ENCODE measurements at places on chromosomes 7 and 10. TPM values are rescaled to one million over a fixed set of nuclear protein-coding genes. Genes with fewer than 3 reads are reported as not detected.

GRCh38 chr7:17054836-17055235 is 173.1 kb upstream of the AGR3 start:
- no peak for DNase-seq
- H3K36me3 ChIP-seq: no peaks in the 10 kb centered on the region
- no peaks in the 10 kb centered on the region for H3K27me3 ChIP-seq
- no peak overlapping the region for H3K27ac ChIP-seq
- no peaks in the 10 kb centered on the region for H3K4me1 ChIP-seq

DNA sequence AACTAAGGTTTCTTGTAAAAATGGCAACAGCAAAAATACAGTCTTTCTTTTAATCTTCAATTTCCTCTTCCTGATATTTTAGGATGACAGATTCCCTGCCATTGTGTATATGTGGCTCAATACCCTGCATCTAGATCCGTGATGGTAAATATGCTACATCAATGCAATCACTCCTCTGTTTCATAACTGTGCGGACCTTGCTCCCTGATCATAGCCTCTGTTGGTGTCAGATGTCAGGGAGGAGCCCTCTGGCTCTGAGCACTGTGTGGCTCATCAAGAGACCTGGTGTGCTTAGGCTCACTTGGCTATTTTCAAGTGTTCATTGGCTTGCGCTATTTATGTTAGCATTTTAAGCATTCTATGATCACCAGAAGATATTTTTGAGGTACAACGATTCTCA is 33.0 kb upstream of the AGR3 start:
- H3K27ac ChIP-seq: no peak overlapping the region
- DNase-seq: no peak
- no peaks in the 10 kb centered on the region for H3K27me3 ChIP-seq
- no peak overlapping the region for H3K4me3 ChIP-seq
- no peaks in the 10 kb centered on the region for H3K36me3 ChIP-seq

DNA sequence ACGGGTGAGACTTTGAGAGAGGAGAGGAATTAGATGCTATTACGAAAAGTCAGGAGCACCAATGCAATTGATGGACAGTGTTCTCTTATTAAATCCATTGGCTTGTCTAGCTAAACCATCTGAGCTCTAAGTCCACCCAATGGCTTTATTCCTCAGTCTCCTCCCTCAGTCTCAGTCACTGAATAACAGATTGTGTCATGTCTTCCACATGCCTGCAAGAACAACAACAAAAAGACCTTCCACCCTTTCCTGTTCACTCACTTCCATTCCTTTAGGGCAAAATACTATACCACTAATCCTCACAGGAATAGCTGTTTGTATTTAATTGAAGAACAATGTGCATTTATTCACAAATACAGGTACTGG is 154.8 kb upstream of the LAMB4 start:
- no peak overlapping the region for H3K4me3 ChIP-seq
- peaks cover 4% of the 10 kb centered on the region for H3K27me3 ChIP-seq
- DNase-seq: no peak
- no peak overlapping the region for H3K27ac ChIP-seq
- no peaks in the 10 kb centered on the region for H3K36me3 ChIP-seq
- no peaks in the 10 kb centered on the region for H3K4me1 ChIP-seq

DNA sequence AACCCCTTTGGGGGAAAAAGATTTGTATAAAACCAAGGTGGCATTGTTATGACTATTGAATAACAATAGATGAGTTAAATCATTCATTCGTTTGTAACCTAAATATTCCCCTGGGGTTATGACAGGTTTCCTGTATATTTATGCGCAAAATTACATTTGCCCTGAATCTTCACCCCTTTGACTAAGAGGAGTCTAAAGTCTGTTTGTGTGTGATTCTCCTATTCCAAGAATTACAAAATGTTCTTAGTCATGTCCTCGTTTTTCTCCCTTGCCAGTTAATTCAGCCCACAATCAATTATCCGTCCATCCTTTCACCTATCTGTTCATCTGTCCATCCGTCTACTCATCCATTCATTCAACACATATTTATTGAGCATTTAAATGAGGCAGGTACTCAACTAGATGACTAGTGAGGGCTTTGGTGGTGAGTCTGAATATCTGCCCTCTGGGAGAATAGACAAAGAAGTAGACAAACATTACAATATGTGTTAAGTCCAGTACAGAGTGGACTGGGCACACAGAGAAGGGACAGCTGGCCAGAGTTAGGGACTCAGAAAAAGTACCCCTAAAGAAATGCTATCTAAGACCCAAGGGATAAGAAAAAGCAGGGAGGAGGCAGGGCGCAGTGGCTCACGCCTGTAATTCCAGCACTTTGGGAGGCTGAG is 35.6 kb upstream of the TCF7L2 start:
- no peak overlapping the region for H3K4me3 ChIP-seq
- no peak overlapping the region for H3K27ac ChIP-seq
- H3K27me3 ChIP-seq: no peaks in the 10 kb centered on the region
- no peak for DNase-seq
- H3K36me3 ChIP-seq: no peaks in the 10 kb centered on the region
- peaks cover under 1% of the 10 kb centered on the region for H3K4me1 ChIP-seq

GRCh38 chr10:117443686-117444041 is 68.4 kb upstream of the PDZD8 start:
- no peak overlapping the region for H3K27ac ChIP-seq
- no peaks in the 10 kb centered on the region for H3K36me3 ChIP-seq
- no peaks in the 10 kb centered on the region for H3K27me3 ChIP-seq
- H3K4me1 ChIP-seq: no peaks in the 10 kb centered on the region
- DNase-seq: no peak
- no peak overlapping the region for H3K4me3 ChIP-seq

- no peaks in the 10 kb centered on the region for H3K36me3 ChIP-seq
- H3K4me3 ChIP-seq: no peak overlapping the region
- H3K27ac ChIP-seq: no peak overlapping the region
- DNase-seq: no peak
- H3K27me3 ChIP-seq: no peaks in the 10 kb centered on the region
- no peaks in the 10 kb centered on the region for H3K4me1 ChIP-seq
Observed at GRCh38 chr7:158525648-158526484, 61.8 kb downstream of the PTPRN2 start.

DNA sequence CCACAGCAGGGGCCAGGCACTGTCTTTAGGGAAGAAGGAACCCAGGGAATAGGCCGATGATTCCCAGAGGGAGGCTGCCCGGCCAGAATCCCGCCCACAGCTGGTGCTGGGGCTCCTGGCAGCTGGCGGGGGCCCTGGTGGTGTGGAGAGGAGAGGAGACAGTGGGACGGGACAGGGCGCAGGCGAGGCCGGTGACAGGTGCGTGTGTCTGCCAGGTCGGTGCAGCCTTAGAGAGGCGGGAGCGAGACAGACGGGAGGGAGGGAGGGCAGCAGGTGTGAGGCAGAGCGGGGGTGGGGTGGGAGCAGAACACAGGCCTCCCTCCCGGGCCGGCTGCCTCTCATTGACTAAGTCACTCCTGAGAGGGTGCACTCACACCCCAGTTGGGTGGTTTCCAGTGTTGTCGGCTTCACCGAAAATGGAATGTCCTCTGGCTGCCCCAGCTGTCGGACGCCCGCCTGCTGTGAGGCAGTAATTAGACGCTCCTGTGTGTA is 55.2 kb downstream of the ELFN1 start:
- no peak overlapping the region for H3K4me3 ChIP-seq
- DNase-seq: no peak
- H3K36me3 ChIP-seq: no peaks in the 10 kb centered on the region

- H3K4me1 ChIP-seq: no peaks in the 10 kb centered on the region
- H3K4me3 ChIP-seq: no peak overlapping the region
- no peak overlapping the region for H3K27ac ChIP-seq
Observed at GRCh38 chr10:4838743-4839142, 12.7 kb downstream of the AKR1E2 start.

- no peak overlapping the region for H3K27ac ChIP-seq
- no peaks in the 10 kb centered on the region for H3K4me1 ChIP-seq
- DNase-seq: no peak
- no peak overlapping the region for H3K4me3 ChIP-seq
Observed at GRCh38 chr10:26314265-26315013, 97.9 kb downstream of the GAD2 start.

DNA sequence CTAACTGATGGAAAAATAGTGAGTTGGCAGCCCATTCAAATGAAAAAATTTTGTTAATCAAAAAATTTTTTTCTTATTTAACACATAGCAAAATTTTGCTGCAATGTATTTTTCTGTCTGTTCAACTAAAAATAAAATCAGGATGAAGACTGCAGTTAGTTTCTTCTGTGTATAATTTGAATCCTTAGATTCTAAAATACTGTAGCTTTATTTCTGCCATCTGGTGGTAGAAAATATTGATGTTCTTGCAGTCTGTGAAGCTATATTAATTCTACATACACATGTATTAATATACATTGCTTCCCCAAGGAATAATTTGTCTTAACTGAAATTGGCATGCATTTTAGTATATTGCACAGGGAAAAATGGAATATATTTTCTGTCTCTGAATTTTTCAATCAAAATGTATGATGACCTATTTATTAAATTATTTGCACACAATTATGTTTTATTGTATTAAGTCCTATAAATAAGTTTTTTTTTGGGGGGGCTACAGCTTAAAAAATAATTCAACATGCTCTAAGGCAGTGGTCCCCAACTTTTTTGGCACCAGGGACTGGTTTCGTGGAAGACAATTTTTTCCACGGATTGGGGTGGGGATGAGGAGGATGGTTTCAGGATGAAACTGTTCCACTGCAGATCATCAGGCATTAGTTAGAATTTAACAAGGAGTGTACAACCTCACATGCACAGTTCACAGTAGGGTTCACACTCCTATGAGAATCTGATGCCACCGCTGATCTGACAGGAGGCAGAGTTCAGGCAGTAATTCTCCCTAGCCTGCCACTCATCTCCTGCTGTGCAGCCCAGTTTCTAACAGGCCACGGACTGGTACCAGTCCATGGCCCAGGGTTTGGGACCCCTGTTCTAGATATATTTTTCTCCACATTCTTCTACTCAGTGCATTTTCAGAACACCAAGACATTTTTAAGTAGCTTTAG is 119.4 kb downstream of the GNAT3 start:
- H3K27me3 ChIP-seq: no peaks in the 10 kb centered on the region
- no peaks in the 10 kb centered on the region for H3K36me3 ChIP-seq
- peak; percentile 60 for DNase-seq
- no peak overlapping the region for H3K27ac ChIP-seq
- H3K4me3 ChIP-seq: no peak overlapping the region

DNA sequence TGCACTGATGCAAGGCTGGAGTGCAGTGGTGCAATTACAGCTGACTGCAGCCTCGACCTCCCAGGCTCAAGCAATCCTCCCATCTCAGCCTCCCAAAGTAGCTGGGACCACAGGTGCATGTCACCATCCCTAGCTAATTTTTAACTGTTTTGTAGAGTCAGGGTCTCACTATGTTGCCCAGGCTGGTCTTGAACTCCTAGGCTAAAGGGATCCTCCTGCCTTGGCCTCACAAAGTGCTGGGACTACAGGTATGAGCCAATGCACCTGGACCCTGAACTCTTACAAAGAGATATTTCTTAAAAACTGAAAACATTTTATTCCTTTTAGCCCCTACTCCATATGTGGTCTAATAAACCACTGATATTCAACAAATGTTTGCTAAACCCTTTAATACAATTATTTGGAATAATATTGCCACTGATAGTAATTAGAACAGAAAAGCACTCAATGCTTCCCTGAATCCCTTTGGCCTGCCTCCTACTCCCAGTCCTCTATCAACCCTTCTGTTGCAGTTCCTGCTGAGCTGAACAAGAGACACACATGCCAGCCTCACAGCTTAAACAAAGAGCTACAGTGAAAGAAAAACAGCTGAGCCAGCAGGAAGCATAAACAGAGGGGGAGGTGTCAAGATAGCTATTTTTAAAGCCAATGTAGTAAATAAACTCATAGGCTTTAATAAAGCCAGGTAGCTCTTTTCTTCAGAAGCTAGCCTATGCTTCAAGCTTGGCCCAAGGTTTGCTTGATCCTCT is 7.0 kb upstream of the GNAI1 start:
- H3K36me3 ChIP-seq: no peaks in the 10 kb centered on the region
- no peak for DNase-seq
- H3K4me3 ChIP-seq: no peak overlapping the region
- H3K27ac ChIP-seq: no peak overlapping the region
- H3K4me1 ChIP-seq: no peaks in the 10 kb centered on the region
- H3K27me3 ChIP-seq: no peaks in the 10 kb centered on the region

GRCh38 chr10:97015240-97015639 is 170.5 kb downstream of the SLIT1 start:
- H3K27me3 ChIP-seq: peaks cover 19% of the 10 kb centered on the region
- no peaks in the 10 kb centered on the region for H3K4me1 ChIP-seq
- H3K27ac ChIP-seq: no peak overlapping the region
- H3K36me3 ChIP-seq: no peaks in the 10 kb centered on the region
- DNase-seq: no peak

DNA sequence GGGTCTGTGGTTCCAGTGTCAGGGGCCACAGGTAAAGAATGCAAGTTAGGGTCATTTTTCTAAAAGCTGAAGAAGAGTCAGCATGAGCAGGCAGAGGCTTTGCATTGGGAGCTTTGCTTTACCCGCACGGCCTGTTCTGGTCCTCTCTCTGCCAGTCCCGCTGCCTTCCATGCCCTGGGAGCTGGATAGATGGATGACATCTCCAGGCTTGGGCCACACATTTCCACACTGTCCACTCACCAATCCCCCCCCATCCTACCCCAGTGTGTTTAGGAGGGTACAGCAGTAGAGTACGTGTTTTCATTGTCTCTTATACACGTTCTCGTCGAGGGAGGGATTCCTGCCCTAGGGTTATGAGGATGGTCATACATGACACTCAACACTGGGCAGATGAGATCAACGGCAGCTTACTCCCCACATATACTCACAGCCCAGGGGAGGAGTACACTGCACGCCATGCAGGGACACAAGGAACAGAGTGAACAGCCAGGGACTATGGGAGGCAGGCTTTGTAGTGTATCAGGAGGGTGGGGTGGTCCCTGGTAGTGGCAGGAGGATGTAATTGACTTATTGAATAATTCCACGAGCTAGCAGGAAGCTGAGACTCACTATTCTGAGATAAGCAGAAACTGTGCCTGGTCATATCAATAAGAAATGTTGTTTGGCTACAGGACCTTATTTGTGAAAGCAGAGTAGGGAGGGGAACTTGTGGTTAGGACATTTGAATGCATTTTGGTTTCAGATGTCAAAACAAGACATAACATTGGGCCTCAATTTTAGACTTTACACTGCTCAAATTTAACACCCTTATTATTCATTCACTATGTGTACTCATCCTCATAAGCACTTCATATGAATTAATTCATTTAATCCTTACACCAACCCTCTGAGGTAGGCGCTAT is 36.6 kb downstream of the PLPP4 start:
- DNase-seq: no peak
- no peak overlapping the region for H3K27ac ChIP-seq
- H3K36me3 ChIP-seq: no peaks in the 10 kb centered on the region
- no peak overlapping the region for H3K4me3 ChIP-seq
- H3K4me1 ChIP-seq: no peaks in the 10 kb centered on the region

TMEM270 gene
- not detected for polyA plus RNA-seq

CRPPA gene
- 0.47 TPM for polyA plus RNA-seq

FXYD4 gene
- polyA plus RNA-seq: not detected

CALHM1 gene
- not detected for polyA plus RNA-seq

GRID1 gene
- polyA plus RNA-seq: 0.03 TPM

FZD8 gene
- 4.8 TPM for polyA plus RNA-seq

CRHR2 gene
- polyA plus RNA-seq: not detected

ZNF3 gene
- 24.8 TPM for polyA plus RNA-seq

HOXA10 gene
- polyA plus RNA-seq: 0.10 TPM
